ENCODE measurements at places on chromosomes 12 and 14. TPM values are rescaled to one million over a fixed set of nuclear protein-coding genes. Genes with fewer than 3 reads are reported as not detected.

DNA sequence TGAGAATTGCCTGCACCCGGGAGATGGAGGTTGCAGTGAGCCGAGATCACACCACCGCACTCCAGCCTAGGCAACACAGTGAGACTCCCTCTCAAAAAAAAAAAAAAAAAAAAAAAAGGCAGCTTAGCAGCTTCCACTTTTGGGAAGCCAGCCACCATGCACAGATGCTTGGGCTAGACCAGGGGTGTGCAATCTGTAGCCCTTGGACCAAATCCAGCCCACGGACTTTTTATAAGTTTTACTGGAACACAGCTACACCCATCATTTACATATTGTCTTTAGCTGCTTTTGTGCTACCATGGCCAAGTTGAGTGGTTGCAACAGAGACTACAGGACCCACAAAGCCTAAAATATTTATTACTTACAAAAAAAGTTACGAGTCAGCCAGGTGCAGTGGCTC is 6.7 kb downstream of the CIT start:
- H3K27me3 ChIP-seq: no peaks in the 10 kb centered on the region
- peaks cover 38% of the 10 kb centered on the region for H3K36me3 ChIP-seq
- no peak overlapping the region for H3K4me3 ChIP-seq
- no peak overlapping the region for H3K27ac ChIP-seq
- DNase-seq: no peak
- H3K4me1 ChIP-seq: 0 out of 2 replicates have a peak, but pooled peaks cover 2% of the 10 kb centered on the region

PPP1CC gene
- total RNA-seq: 248 TPM

DNA sequence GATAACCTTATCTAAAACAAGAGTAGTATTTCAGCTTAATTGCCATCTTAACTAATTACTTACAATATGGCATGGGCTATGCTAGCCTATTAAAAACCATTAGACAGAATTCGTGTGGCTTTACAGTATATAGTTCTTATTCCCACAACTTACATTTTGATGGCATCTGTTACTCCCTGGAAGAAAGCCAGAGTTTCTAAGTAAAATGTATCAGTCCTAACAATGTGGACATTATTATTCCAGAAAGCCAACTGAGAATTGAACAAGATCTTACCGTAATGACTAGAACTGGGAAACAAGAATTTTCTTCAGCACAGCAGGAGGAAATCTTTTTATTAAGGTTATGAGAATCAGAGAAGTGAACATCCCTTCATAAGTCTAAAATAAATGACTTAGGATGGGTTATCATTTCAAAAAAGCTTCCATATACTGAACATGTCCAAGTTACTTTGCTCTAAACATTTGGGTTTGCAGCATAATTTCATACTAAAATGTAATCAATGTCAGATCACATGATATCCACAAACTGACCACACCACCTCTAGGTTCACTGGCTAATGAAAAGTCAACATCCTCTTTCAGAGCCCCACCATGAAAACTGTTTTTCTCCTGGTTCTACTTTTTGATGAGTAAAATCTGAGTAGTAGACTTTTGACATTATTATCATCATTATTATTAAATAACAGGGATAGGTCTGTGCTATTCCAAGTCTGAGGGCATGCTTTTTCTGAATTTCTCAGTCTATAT is 179.7 kb downstream of the SSPN start:
- H3K27ac ChIP-seq: no peak overlapping the region
- H3K4me3 ChIP-seq: no peak overlapping the region
- no peaks in the 10 kb centered on the region for H3K36me3 ChIP-seq
- no peaks in the 10 kb centered on the region for H3K27me3 ChIP-seq
- no peak for DNase-seq
- no peaks in the 10 kb centered on the region for H3K4me1 ChIP-seq

DNA sequence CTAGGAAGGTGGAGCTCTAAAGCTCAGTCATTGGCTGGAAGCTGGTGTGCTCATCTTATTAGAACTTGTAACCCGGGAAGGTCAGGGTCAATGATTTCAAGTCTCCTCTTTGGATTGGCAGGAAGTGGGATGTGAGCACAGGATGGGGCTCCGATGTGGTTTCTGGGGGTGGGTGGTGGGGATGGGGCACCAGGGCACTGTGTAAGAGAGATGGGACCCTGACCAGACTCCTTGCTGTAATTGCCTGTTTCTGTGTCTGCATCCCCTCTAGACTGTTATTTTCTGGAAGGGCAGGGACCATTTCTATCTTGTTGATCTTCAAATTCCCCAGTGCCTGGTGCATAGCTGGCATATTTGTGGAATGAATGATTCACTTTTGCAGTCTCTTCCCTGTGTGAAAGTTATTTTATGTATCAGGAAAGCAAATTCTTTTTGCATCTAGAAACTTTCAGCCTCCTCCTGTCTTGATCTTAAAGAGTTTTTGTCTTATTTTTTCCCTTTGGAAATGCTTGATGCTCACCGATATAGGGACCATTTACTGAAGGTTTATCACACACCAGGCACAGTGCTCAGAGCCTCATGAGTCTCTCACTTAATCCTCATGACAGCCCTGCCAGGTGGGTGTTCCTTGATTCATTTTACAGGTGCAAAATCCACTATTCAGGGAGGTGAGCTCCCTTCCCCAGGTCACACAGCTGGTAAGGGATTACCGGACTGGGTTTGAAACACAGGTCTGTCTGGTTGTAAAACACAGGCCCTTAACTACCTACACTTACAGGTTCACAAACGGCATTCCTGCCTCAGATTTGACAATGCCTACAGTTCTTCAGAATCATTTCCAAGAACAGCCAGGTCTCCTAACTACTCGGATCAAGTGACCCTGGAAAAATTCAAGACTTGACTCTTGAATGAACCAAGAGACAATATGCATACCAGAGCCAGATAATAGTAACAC is 86.9 kb upstream of the IGF1 start:
- no peak overlapping the region for H3K27ac ChIP-seq
- H3K36me3 ChIP-seq: no peaks in the 10 kb centered on the region
- no peak for DNase-seq

- no peaks in the 10 kb centered on the region for H3K27me3 ChIP-seq
- no peak overlapping the region for H3K27ac ChIP-seq
- H3K4me1 ChIP-seq: no peaks in the 10 kb centered on the region
- no peak overlapping the region for H3K4me3 ChIP-seq
Observed at GRCh38 chr12:58648176-58648575, 272.1 kb downstream of the LRIG3 start.

- no peak for DNase-seq
- H3K36me3 ChIP-seq: peaks cover 29% of the 10 kb centered on the region
- peak overlapping the region; percentile 88 for H3K4me3 ChIP-seq
- H3K4me1 ChIP-seq: peaks cover 20% of the 10 kb centered on the region
- peak overlapping the region; percentile 92 for H3K27ac ChIP-seq
Observed at GRCh38 chr12:2795291-2796186, 769 bp downstream of the FKBP4 start.

GRCh38 chr12:87870493-87871460 is 158.4 kb downstream of the C12orf50 start:
- H3K36me3 ChIP-seq: no peaks in the 10 kb centered on the region
- no peaks in the 10 kb centered on the region for H3K27me3 ChIP-seq
- no peaks in the 10 kb centered on the region for H3K4me1 ChIP-seq
- no peak overlapping the region for H3K4me3 ChIP-seq

DNA sequence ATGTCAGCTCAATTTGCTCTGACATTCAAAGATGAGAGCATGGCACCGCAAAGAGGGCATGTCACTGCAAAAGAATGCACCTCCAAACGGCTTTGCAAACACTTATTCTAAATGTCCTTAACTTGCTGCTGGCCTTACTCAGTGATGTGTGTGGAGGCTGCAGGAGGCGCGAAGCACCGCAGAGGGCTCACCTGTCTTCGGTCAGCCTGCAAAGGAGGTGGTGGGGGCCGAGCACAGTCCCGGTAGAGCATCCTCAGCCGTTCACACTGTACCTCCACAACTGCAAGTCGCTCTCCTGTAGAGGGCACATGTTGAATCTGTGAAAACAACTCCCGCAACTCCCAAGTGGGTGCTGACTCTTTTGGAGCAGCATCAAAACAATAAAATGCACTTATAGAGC is 93.8 kb downstream of the TRAFD1 start:
- no peak overlapping the region for H3K4me3 ChIP-seq
- no peaks in the 10 kb centered on the region for H3K36me3 ChIP-seq
- H3K4me1 ChIP-seq: no peaks in the 10 kb centered on the region
- DNase-seq: no peak
- no peaks in the 10 kb centered on the region for H3K27me3 ChIP-seq

DNA sequence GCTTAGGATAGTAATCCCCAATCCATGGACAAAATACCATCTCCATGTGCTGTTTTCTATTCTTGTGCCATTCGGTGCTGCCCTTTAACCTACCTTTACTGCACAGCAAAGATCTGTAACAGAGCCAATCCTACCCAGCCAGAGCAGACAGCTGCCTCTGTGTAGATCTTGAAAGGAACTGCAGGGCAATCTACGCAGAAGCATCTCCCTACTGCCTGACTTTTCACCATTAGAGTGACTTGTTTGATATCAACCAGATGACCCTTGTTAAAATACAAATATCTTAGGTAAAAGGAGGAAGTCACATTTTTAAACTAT is 33.9 kb upstream of the PPM1A start:
- no peaks in the 10 kb centered on the region for H3K27me3 ChIP-seq
- no peak overlapping the region for H3K27ac ChIP-seq
- H3K36me3 ChIP-seq: no peaks in the 10 kb centered on the region
- no peak overlapping the region for H3K4me3 ChIP-seq
- DNase-seq: no peak

- H3K27ac ChIP-seq: no peak overlapping the region
- peaks cover 3% of the 10 kb centered on the region for H3K4me1 ChIP-seq
- no peak for DNase-seq
- H3K4me3 ChIP-seq: no peak overlapping the region
Observed at GRCh38 chr12:96912261-96912660, 5.2 kb downstream of the NEDD1 start.

GRCh38 chr12:2960996-2961616 is 1.9 kb downstream of the TEAD4 start:
- H3K27ac ChIP-seq: 0 out of 2 replicates have a peak overlapping the region, but pooled peaks have one; percentile 97
- DNase-seq: no peak
- peak overlapping the region; percentile 85 for H3K4me3 ChIP-seq
- H3K36me3 ChIP-seq: no peaks in the 10 kb centered on the region

GRCh38 chr12:44847888-44848702 is 28.0 kb downstream of the NELL2 start:
- H3K36me3 ChIP-seq: no peaks in the 10 kb centered on the region
- no peaks in the 10 kb centered on the region for H3K27me3 ChIP-seq
- DNase-seq: no peak
- H3K27ac ChIP-seq: no peak overlapping the region
- H3K4me1 ChIP-seq: no peaks in the 10 kb centered on the region

CELA1 gene
- not detected for total RNA-seq

Measured in HCT116 (cell line).